Panc1 (cell line): ENCODE measurements at places on chromosomes 1 and 21. TPM values are rescaled to one million over a fixed set of nuclear protein-coding genes. Genes with fewer than 3 reads are reported as not detected.

BMP8A gene
- total RNA-seq, result 0.54 TPM

NUDT4B gene
- 0.59 TPM for total RNA-seq

PRDM16 gene
- total RNA-seq, result 22.3 TPM

KIF17 gene
- total RNA-seq, result 3.9 TPM

OR6K2 gene
- total RNA-seq, result not detected

ADAM30 gene
- total RNA-seq, result not detected

RORC gene
- total RNA-seq, result not detected

FHAD1 gene
- 0.23 TPM for total RNA-seq

SLC30A1 gene
- total RNA-seq, result 34.5 TPM

ISG15 gene
- 102 TPM for total RNA-seq

CD84 gene
- 0.26 TPM for total RNA-seq

C1orf115 gene
- 3.9 TPM for total RNA-seq

FCRL5 gene
- not detected for total RNA-seq

CASZ1 gene
- total RNA-seq, result 27.8 TPM

ZNF695 gene
- 14.7 TPM for total RNA-seq

ZNF683 gene
- not detected for total RNA-seq

VCAM1 gene
- total RNA-seq, result 0.08 TPM

SLFNL1 gene
- total RNA-seq, result 0.10 TPM

IL12RB2 gene
- total RNA-seq, result 0.26 TPM

TMEM269 gene
- 0.13 TPM for total RNA-seq

AMY2A gene
- total RNA-seq, result 0.28 TPM

KRTAP19-3 gene
- total RNA-seq, result not detected

SPTA1 gene
- not detected for total RNA-seq

CCDC27 gene
- not detected for total RNA-seq
